ENCODE measurements at places on chromosomes 5 and 9.

GRCh38 chr9:18678821-18679590 lies 205.1 kb downstream of the ADAMTSL1 start:
- DNase-seq, result no peak

DNA sequence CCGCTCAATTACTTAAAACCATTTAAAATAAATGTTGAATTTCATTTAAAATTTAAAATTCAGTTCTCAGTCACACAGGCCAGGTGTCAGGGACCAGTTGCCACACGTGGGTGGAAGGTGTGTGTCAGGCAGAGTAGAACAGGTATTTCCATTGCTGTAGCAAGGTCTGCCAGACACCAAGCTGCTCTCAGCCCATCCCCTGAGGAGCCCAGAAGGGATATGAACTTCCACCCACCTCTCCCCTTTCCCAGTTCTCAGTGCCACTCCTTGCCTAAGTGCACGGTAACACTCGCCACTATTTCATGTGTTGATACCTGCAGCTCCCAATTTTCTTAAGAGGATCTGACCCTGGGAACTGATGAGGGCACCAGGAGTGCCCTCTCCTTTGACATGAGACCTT lies 12.7 kb downstream of the SYK start:
- DNase-seq, result no peak

DNA sequence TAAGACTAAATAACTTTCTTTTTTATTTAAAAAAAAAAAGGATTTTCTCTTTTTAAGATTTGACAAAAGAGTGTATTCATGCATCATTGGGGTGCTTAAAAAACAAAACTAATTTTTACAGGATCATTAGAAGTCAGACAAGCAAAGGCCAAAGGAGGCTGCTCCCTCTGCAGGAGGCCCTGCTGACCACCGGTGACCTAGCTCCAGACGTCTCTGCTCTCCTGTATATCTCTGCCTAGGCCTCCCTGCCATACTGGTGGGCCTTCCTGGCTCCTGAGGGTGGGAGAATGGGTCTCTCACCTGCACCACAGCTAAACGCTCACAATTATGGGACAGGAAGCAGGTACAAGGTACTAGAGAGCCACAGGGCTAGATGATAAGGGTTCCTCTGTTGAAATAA lies 36.6 kb downstream of the CSF2 start:
- DNase-seq, result no peak

- no peak for DNase-seq
Observed at GRCh38 chr5:105730982-105731381, 1939.8 kb downstream of the EFNA5 start.

DNA sequence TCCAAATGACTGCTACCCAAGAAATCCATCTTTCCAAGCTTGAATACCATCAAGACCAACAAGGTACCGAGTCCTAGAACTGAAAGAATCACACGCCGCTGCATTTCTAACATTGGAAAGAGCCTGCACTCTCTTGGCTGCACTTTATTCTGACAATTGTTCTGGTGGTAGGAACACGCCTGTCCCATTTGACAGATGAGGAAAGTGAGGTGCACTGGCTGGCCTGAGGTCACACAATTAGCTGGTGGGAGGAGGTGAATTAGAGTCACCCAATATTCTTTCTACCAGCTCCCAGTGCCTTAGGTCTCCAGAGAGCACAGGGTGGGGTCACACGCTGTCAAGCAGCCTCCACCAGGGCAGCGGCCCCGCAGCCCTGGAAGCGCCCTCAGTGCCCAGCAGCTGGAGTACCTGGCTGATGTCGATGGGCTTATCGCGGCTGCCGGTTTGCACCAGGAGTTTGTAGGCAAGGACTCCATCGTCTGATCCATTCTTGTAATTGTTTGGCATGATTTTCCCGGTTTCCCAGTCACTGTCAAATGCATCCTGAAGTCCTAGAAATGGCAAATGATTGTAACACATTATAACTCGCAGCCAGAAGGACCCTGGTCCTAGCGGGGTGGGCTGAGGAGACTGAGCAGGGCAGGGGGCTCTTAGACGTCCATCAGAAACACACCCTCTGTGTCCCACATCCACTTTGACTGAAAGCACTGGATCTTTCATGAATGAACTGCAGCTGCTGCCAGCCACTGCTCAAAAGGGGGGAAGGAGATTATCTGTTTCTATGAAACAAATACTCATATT lies 55.1 kb downstream of the PTCH1 start:
- DNase-seq, result no peak

GRCh38 chr9:124452326-124452725 lies 2.1 kb downstream of the ADGRD2 start:
- no peak for DNase-seq

- DNase-seq, result no peak
Observed at GRCh38 chr5:170251462-170251861, 18.7 kb downstream of the C5orf58 start.

GRCh38 chr9:120926397-120926928 lies at the start of gene TRAF1:
TRAF1 (minus strand) TSS chr9:120926796; CDS start chr9:120926075, 721 bp downstream.
- no peak for DNase-seq

GRCh38 chr5:132049559-132049958 lies 10.9 kb upstream of the IL3 start:
- DNase-seq, result no peak

DNA sequence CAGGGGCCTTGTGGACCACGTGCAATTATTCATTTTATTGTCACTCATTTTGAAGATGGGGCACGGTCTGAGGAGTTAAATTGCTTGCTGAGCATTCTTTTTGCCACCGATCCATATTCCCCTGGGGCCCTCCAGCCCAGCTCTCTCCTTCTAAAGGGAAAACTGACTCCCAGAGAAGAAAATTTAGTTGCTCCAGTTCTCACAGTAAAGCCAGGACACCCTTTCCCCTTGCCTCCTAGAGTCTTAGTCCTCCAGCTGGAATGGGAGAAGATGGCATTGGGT lies 1.0 kb upstream of the PANK3 start:
- DNase-seq, result peak; percentile 43

- peak; percentile 11 for DNase-seq
Observed at GRCh38 chr5:77180167-77181081, 30.1 kb upstream of the PDE8B start.

- no peak for DNase-seq
Observed at GRCh38 chr5:103411711-103412110, 150.9 kb downstream of the NUDT12 start.

GRCh38 chr9:87310827-87311523 lies 186.7 kb upstream of the DAPK1 start:
- DNase-seq, result no peak

GRCh38 chr5:33231935-33232334 lies 208.8 kb upstream of the TARS1 start:
- no peak for DNase-seq

DNA sequence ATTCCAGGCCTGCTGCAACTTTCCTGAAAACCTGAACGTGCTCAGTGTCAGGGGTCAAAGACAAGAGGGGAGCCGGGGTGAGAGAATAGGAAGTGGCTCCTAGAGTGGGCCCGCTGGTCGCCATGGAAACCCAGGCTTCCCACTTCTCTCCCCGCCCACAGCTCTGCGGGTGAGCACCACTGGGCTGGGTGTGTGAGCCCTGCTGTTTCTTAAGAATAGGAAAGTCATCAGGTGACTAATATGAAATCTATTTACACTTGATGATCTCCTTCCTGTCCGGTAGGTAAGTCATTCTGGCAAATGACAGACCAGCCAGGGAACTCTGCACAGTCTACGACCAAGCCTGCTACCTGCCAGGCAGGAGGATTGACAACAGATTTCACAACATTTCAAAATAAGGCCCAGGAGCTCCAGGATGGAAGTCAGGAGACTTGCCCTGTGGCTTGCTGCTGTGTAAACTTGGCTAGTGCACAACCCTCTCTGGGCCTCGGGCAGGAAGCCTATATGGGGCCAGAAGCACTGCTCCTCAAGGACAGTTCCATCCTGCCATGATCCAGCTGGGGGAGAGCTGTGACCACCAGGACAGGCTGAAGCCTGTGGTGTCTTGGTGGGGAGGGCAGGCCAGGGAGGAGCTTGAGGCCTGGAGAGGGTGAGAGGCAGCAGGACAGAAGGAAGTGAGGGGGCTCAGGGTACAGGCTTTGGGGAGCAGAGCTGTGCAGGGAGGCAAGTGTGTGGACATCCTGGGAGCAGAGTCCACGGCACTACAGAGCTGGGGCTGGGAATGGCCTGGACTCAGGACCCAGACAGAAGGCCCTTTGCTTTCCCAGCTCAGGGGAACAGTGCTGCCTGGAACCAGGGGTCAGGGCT lies 60.6 kb downstream of the SHB start:
- DNase-seq, result no peak

- DNase-seq, result peak; percentile 67
Observed at GRCh38 chr9:101791938-101792337, 53.5 kb upstream of the GRIN3A start.
